Stimulated activated CD4-positive, alpha-beta T cell treated with anti-CD3 and anti-CD28 coated beads, TNF-alpha, amount 100 ng/mL, for 1 hour (primary cell): ENCODE measurements at places on chromosomes 7 and 10.

GRCh38 chr7:70439651-70440050 lies 692.3 kb upstream of the GALNT17 start:
- no peak for DNase-seq

DNA sequence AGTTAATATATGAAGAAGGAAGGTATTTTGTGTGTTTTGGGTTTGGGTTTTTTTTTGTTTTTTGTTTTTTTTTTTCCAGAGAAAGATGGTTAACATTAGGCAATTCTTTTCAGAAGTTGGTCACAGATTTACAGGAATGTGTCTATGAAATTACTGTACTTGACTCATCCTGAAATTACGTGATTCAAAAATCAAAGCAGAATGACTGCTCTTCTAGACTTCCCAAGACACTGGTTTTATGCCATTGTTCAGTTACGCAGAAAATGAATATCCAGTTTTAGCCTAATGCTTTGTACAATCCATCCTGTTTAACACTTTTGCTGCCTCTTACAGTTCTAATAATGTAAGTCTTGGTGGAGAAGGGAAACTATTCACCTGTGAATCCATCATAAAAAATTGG lies 39.7 kb upstream of the CELF2 start:
- DNase-seq = no peak

DNA sequence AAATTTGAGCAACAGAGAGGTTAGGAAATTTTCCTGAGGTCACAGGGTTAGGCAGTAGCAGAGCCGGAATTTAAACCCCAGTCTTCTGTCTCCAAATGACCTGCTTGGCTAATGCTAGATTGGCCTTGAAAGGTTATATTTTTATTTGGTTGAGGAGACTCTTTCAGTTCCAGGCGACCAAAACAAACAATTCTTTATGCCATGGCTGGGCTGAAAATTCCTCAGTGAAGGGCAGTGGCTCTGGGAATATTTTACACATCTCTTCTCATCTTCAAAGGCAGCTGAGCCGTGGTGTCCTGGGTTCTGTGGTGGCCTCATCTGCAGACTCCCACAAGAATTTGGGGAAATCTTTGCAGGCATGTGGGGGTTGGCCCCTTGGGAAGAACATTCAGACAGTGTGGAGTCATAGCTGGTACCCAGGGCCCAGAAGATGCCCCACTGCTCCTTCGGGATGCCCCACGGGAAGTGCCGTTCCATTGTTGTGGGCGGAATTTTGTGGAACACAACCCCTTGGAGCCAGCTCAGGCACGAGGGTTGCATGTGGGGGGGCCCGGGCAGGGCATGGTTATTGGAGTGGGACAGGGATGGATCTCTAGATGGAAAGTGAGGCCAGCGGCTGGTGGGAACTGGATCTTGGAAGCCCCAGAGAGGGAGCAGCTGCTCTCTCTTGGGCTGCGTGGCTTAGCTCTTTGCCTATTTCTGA lies 33.2 kb downstream of the RPS24 start:
- DNase-seq = no peak

GRCh38 chr7:100837099-100837836 lies 9.9 kb upstream of the EPHB4 start:
- peak; percentile 62 for DNase-seq

GRCh38 chr10:96667401-96667800 lies 52.9 kb downstream of the PIK3AP1 start:
- no peak for DNase-seq

DNA sequence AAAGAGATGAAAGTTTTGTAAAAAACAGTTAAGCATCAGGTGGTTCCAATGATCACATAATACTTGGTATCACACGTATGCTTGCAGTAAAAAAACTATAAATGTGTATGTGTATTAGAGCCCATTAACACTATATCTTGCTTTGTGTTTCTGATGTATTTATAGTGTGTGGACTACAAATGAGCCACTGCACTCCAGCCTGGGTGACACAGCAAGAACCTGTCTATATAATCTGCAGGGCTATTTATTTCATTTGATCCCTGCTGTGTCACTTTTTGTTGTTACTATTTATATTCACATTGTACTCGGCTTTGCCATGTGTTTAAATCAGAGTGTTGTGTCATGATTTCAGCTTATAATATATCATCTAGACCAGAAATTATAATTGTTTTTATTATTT lies 487.8 kb upstream of the TEX47 start:
- DNase-seq = no peak

DNA sequence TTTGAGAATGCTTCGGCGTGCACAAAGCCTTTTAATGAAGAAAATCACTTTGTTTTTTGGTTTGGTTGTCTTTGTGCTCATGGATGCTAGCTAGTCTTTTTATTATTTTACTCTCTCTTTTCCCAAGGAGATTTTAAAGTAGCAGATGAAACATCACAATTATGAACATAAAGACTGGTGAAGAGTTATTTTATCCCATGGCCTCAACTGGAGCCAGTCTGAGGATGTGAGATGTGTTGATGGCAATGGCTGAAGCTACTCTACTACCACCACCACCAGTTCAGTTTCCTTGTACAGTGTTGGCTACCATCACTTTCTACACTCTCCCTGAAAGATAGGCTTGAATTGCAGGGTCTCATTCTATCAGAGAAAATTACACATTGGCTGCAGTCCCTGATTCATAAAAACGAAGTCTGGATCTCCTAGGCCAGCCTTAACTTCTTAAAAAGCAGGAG lies 494 bp upstream of the HERC4 start:
- no peak for DNase-seq

DNA sequence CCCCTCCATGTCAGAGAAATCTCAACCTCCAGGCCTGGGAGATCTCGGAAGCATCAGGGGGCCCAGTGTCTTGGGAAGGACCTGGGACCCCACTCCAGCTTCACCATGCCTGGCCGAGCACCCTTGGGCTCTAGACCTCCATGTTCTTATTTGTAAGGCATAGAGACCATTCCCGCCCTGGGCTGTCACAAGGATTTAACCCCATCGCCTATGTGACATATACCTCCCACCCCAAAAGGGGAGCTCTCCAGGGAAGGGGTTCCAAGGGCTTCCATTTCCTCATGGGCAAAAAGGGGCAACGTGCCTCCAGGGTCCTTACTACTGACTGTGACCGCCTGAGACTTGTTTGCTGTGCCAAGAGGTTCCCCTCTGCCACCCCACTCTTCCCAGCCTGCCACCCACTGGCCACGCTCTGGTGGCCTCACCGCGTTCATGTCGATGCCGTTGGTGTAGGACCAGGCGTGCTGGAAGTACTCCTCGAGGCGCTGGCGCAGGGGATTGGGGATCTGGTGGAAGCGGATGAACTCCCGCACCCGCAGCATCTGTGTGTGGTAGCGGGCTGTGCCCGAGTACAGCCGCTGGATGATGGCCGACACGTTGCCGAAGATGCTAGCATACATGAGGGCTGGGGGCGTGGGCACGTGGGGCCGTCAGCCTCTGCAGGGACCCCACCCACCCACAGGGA lies 27.5 kb downstream of the KCNH2 start:
- no peak for DNase-seq
